ENCODE measurements at places on chromosomes 5 and 9. TPM values are rescaled to one million over a fixed set of nuclear protein-coding genes. Genes with fewer than 3 reads are reported as not detected.

The PAEP gene
- not detected for polyA plus RNA-seq

The IFNA21 gene
- not detected for polyA plus RNA-seq

DNA sequence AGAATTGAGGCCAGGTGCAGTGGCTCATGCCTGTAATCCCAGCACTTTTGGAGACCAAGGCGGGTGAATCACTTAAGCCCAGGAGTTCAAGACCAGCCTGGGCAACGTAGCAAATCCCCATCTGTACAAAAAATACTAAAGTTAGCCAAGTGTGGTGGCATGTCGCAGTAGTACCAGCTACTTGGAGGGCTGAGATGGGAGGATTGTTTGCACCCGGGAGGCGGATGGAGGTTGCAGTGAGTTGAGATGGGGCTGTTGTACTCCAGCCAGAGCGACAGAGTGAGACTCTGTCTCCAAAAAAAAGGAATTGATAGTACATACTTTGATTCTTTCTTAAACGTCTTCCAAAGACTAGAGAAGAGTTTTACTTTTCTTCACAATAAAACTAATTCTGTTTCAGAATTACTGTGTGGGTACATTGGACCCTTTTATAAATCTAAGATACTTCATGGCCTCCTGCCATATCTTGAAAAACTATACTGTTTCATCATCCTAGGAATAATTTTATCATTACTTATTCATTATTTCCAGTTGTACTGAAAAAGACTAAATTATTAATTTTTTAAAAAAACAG lies 132.0 kb upstream of the GRHPR start:
- peak overlapping the region; percentile 99 for H3K27ac ChIP-seq
- peaks cover 31% of the 10 kb centered on the region for H3K4me1 ChIP-seq

DNA sequence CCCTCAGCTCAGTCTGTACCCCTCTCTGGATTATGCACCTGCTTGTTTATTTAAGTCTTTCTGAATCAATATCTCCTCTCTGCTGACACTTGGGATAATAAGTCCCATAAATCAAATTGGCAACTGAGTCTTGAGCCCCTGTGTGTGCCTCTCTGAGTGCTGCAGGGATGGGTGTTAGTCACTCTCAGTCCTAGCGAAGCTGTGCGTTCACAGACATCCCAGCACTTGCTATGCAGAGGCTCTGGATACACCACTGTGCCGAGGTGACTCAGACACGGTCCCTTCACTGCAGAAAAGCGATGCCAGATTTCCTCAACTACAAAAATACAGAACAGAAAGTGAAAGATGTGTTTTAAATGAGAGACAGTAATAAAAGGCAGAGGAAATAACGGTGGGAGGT lies 4.1 kb upstream of the KCNMB1 start:
- no peak for DNase-seq
- no peaks in the 10 kb centered on the region for H3K36me3 ChIP-seq
- no peaks in the 10 kb centered on the region for H3K4me1 ChIP-seq
- no peak overlapping the region for H3K4me3 ChIP-seq
- H3K27me3 ChIP-seq = peaks cover 2% of the 10 kb centered on the region

DNA sequence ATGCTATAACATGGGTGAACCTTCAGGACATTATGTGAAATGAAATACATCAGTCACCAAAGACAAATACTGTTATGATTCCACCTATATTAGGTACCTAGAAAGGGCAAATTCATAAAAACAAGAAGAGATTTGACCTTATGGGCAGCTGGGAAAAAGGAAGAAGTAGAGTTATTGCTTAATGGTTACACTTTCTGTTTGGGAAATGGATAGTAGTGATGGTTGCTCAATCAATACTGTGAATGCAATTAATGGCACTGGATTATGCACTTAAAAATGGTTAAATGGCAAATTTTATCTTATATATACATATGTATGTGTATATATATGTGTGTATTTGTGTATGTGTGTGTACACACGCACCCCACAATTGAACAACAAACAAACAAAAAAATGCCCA lies 15.2 kb downstream of the FKBP15 start:
- H3K36me3 ChIP-seq = peaks cover 15% of the 10 kb centered on the region
- DNase-seq = no peak
- no peak overlapping the region for H3K27ac ChIP-seq
- no peaks in the 10 kb centered on the region for H3K27me3 ChIP-seq

GRCh38 chr5:136004436-136004835 lies 24.4 kb upstream of the TGFBI start:
- no peak overlapping the region for H3K27ac ChIP-seq
- DNase-seq = no peak
- H3K4me1 ChIP-seq = peaks cover 51% of the 10 kb centered on the region
- H3K4me3 ChIP-seq = no peak overlapping the region

GRCh38 chr9:126677188-126678084 lies 63.7 kb downstream of the LMX1B start:
- H3K4me1 ChIP-seq = peaks cover 2% of the 10 kb centered on the region
- H3K27me3 ChIP-seq = peaks cover 5% of the 10 kb centered on the region
- no peaks in the 10 kb centered on the region for H3K36me3 ChIP-seq
- no peak overlapping the region for H3K4me3 ChIP-seq

DNA sequence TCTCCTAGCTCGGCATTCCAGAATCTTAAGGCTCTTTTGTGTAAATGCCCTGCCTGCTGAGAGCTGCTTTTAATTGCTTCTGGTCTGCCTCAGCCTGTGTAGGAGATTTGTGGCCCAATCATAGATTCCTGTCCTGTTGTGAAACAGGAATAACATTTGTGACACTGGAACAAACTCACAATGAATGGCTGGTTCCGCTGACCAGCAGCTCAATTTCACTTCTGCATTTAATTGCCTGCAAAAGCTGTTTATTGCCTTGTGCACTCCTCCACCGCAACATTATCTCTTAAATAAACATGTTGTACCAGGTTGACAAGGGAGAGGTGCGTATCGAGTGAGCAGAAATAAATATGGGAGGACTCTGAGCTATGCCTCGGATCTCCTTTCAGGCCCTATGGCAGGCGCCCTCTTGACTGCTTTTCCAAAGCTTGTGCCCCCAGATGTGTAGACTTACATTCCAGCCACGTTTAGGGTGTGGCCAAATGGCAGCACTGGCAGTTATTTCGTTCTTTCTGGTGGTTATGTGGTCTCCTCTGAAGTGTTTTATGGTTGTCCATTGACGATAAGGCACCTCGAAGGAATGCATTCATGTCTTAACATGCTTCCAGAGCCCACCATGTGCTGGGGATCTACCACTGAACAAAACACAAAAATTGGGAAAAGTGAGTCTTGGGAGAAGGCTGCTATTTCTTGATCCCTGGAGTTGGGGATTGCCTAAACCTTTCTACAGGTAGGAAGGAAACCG lies 58.1 kb downstream of the DMRT1 start:
- no peaks in the 10 kb centered on the region for H3K36me3 ChIP-seq
- no peaks in the 10 kb centered on the region for H3K4me1 ChIP-seq
- peaks cover 5% of the 10 kb centered on the region for H3K27me3 ChIP-seq

- no peaks in the 10 kb centered on the region for H3K27me3 ChIP-seq
- H3K4me1 ChIP-seq = no peaks in the 10 kb centered on the region
- no peak for DNase-seq
- no peaks in the 10 kb centered on the region for H3K36me3 ChIP-seq
These were observed 61.0 kb upstream of the PRDM9 start for GRCh38 chr5:23446424-23446823.

Data from keratinocyte (primary cell).